ENCODE measurements at places on chromosomes 3 and 15. TPM values are rescaled to one million over a fixed set of nuclear protein-coding genes. Genes with fewer than 3 reads are reported as not detected.

GRCh38 chr3:189688262-189688661 lies 57.1 kb downstream of the TP63 start:
- H3K4me3 ChIP-seq = no peak overlapping the region
- no peaks in the 10 kb centered on the region for H3K4me1 ChIP-seq
- no peak for DNase-seq

DNA sequence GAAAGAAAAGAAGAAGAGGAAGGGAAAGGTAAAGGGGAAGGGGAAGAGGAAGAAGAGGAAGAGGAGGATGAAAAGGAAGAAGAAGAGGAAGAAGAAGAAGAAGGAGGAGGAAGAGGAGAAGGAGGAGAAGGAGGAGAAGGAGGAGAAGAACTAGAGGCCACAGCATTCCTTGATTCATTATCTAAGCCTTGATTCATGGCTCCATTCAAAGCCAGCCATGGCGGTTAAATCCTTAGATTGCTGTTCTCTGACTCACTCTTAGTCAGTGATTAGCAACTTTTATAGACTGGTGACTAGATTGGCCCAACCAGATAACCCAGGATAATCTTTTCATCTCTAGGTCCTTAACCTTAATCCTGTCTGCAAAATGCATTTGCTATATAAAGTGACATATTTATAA lies 47.6 kb downstream of the OSTN start:
- no peak overlapping the region for H3K4me3 ChIP-seq
- H3K27me3 ChIP-seq = no peaks in the 10 kb centered on the region
- H3K36me3 ChIP-seq = no peaks in the 10 kb centered on the region
- H3K4me1 ChIP-seq = no peaks in the 10 kb centered on the region
- no peak for DNase-seq

- no peak for DNase-seq
- no peaks in the 10 kb centered on the region for H3K4me1 ChIP-seq
- no peak overlapping the region for H3K27ac ChIP-seq
These were observed 9.3 kb downstream of the VEPH1 start for GRCh38 chr3:157493627-157494550.

DNA sequence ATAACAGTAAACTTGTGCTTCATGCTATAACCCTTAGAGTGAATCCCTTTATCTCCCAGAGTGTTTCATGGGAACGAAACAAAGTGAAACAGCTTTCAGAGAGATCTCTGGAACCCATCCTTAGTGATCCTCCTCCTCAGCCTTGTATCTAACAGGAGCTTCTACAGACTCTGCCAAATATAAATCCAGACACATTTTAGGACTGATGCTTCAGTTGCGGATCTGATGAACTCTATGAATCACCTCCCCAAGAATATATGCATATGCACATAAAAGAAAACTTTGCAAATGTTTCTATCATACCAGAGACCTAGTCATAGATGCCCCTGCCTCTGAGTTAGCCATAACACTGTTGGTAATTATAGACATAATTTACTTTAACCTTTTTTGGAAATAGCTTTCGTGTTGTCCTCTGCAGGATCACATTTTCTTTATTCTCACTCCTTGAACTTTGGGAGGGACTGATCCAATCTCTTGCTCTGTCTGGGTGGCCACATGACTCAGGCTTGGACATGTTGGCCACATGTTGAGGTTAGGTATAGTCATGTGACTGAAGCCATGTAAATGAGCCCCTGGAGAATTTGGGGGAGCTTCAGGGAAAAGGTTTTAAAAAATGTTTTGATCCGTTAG lies 306.4 kb upstream of the CNTN3 start:
- no peaks in the 10 kb centered on the region for H3K36me3 ChIP-seq
- H3K4me3 ChIP-seq = no peak overlapping the region
- DNase-seq = no peak
- H3K4me1 ChIP-seq = no peaks in the 10 kb centered on the region
- H3K27me3 ChIP-seq = no peaks in the 10 kb centered on the region
- no peak overlapping the region for H3K27ac ChIP-seq

The NR2E3 gene
- total RNA-seq = not detected

GRCh38 chr15:27059610-27060202 lies 88.7 kb downstream of the GABRG3 start:
- no peak for DNase-seq
- no peaks in the 10 kb centered on the region for H3K36me3 ChIP-seq
- no peaks in the 10 kb centered on the region for H3K27me3 ChIP-seq
- H3K4me3 ChIP-seq = no peak overlapping the region
- H3K4me1 ChIP-seq = no peaks in the 10 kb centered on the region

DNA sequence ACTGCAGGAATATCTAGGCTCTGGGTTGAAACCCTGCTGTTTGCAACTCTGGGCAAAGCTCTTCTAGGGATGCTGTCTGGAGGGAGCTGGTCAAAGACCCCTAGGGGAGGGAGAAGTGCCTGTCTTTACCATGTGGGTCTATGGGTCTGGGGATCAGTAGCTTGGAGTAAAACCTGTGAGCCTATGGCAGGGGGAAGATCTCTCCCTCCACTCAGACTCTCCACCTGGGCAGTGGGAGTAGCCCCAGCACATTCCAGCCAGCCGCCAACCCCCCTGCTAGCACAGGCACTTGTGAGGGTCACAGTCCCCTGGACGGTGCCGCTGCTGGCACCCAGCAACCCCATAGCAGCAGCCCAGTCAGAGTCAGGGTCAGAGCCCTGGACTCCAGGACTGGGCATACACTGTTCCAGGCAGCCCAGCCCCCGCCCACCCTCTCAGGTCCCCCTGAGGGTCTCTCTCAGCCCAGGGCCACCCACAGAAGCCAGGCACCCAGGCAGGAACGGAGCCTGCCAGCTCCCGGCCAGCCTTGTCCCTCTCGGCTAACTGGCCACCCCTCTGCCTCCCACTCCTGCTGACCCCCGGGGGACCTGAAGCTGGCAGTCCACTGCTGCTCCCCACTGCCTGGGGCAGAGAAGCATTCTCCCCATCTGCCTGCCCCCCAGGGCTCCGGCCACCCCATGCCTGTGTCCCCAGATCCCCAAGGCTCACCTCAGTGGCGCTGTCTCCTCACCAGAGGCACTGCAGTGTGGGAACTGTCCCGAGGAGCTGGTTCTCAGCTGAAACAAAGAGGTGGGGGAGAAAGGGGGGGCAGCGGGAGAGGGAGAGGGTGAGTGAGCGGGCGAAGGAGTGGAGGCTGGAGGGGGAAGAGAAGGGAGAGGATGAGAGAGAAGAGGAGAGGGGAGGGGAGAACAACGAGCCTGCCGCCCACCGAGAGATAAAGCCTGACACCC lies 10.8 kb downstream of the GLYCTK start:
- H3K27me3 ChIP-seq = no peaks in the 10 kb centered on the region
- no peak overlapping the region for H3K4me3 ChIP-seq
- no peak overlapping the region for H3K27ac ChIP-seq

GRCh38 chr15:28022181-28022580 lies 76.9 kb downstream of the OCA2 start:
- H3K27me3 ChIP-seq = no peaks in the 10 kb centered on the region
- no peak overlapping the region for H3K4me3 ChIP-seq
- H3K27ac ChIP-seq = no peak overlapping the region

- H3K27ac ChIP-seq = no peak overlapping the region
- H3K36me3 ChIP-seq = no peaks in the 10 kb centered on the region
- no peak overlapping the region for H3K4me3 ChIP-seq
- H3K27me3 ChIP-seq = no peaks in the 10 kb centered on the region
- no peak for DNase-seq
These were observed 67.3 kb upstream of the NUDT16 start for GRCh38 chr3:131314318-131314717.

GRCh38 chr3:122533931-122534334 lies 19.2 kb upstream of the KPNA1 start:
- no peaks in the 10 kb centered on the region for H3K4me1 ChIP-seq
- DNase-seq = no peak
- H3K36me3 ChIP-seq = no peaks in the 10 kb centered on the region
- H3K27me3 ChIP-seq = no peaks in the 10 kb centered on the region
- no peak overlapping the region for H3K27ac ChIP-seq

GRCh38 chr3:71395927-71396695 lies 187.4 kb downstream of the FOXP1 start:
- no peaks in the 10 kb centered on the region for H3K4me1 ChIP-seq
- no peaks in the 10 kb centered on the region for H3K36me3 ChIP-seq
- no peaks in the 10 kb centered on the region for H3K27me3 ChIP-seq
- no peak overlapping the region for H3K4me3 ChIP-seq
- DNase-seq = no peak

GRCh38 chr3:63523100-63523499 lies 129.4 kb upstream of the SNTN start:
- DNase-seq = no peak
- H3K27me3 ChIP-seq = no peaks in the 10 kb centered on the region
- no peak overlapping the region for H3K4me3 ChIP-seq

The ARL13B gene
- total RNA-seq = 4.9 TPM

All from uterus (tissue), 4 donors.